ENCODE measurements at places on chromosomes 6 and 20.

- no peak for DNase-seq
Measured at GRCh38 chr6:87908978-87909811, 138.4 kb upstream of the SPACA1 start.

- DNase-seq = peak; percentile 85
Measured at GRCh38 chr20:32761831-32762753, at the start of gene DNMT3B. TSS of gene DNMT3B (plus strand) at chr20:32762385. CDS start at chr20:32780324, 17,939 bp downstream.

- no peak for DNase-seq
Measured at GRCh38 chr6:12200761-12201160, 89.4 kb upstream of the EDN1 start.

GRCh38 chr20:46649965-46650542 is 1.2 kb downstream of the SLC13A3 start:
- DNase-seq = no peak

DNA sequence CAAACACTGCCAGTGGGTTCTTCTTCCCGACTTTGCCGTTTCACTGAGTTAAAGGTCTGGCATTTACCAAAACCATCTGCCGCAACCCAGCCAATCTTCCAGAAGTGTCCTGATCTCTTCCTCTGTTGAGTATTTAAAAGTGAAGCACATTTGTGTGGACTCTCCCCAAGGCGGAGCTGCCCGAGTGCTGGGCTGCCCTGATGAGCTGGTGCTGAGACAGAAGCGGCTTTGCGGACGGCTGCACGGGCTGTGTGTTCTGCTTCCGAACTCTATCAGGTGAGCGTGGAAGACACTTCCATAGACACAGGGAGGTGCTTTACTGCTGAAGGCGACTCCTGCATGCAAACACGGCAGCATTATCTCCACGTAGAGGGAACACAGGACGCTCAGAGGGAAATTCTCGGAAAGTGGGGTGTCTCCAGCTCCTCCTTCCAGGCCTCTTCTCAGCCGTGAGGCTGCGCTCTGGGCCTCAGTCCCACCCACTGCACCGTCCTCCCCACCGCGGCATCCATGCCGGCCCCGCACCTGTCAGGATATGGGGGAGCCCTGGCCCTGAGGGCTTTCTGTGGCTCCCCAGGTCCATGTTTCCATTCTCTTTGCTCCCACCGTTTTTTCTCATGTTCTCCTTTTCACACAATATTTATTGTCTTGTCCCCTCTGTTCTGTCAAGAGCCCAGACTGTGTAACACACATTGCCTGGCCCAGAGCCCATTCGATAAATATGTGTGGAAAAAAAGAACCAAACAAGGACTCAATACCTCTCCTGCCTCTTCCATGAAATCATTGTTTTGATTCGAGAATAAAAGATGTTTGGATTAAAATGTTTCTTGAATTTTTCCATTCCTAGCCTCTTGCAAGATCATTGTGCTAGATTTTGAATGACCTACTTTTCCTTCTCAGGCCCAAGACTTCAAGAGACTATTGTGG is 205.1 kb downstream of the DLL1 start:
- DNase-seq = no peak

- peak; percentile 46 for DNase-seq
Measured at GRCh38 chr6:25342802-25343201, 63.6 kb downstream of the CARMIL1 start.

DNA sequence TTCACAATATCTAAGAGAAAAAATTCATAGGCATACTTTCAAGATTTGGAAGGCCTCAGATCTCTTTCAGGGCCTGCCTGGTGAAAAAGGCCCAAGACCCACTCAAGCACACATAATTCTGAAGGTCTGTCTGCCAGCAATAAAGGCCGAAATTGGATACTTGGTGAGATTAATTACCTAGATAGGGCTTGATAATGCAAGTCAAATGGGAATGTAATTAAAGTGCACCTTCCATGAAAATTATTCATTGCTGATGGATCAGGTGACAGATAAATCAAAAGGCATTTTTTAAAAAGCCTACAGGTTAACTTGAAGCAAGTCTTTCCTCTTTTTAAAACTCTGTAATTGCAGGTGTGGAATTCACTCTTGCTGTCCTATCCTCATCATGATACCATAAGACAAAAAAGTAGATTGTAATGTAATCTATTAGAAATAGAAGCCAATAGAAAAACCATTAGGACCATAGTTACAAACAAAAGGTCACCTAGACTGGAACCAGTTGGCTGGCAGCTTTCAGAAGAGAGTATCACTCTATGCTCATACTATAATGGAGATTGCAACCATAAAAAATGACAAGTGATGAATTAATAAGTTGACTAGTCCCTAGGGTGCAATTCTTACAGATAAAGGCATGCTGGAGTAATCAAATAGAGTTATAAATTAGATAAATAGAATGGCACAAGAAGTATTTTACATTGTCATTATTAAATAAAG is 77.3 kb downstream of the EPHA7 start:
- no peak for DNase-seq

- no peak for DNase-seq
Measured at GRCh38 chr6:30102414-30102969, 10.4 kb downstream of the TRIM31 start.

GRCh38 chr6:27778625-27779417 is 133.4 kb downstream of the OR2B2 start:
- DNase-seq = no peak

DNA sequence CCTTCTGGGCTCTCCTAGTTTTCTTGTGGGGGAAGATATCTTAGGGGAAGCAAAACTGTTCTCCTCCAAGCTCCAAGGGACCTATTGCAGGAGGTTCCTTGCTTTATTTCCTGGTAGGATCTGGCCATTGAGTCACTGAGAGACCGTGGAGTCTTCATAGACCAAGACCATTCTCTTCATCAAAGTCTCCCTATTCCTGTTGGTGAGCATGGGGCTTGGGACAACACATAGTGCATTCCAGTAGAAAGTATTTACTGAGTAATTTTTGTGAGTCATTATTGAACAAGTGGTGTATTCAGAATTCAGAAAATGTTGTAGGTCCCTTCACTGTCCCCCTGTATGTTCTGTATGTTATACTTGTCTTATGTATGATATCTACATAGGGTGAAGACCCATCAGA is 133.6 kb downstream of the CDH26 start:
- DNase-seq = no peak

GRCh38 chr6:71088166-71088565 is 131.3 kb upstream of the B3GAT2 start:
- DNase-seq = no peak

- no peak for DNase-seq
Measured at GRCh38 chr6:168794491-168794890, 353.5 kb downstream of the SMOC2 start.

DNA sequence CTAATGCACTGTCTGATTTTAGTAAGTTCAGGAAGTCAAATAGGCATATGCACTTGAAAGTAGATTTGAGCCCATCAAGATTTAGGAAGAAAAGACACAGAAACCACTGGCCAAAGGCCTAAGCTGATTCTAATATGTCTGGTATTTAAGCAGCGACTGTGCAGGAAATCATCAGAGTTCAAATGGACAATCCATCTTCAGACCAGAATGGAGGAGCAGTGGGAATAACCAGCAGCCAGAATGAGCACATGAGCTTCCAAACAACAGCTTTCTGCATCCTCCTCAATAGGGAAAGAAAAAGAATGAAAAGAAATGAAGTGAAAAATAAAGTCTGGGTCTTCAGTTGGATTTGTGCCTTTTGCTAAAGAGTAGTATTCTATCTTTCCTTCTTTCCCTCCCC is 50.6 kb downstream of the SOD2 start:
- no peak for DNase-seq

DNA sequence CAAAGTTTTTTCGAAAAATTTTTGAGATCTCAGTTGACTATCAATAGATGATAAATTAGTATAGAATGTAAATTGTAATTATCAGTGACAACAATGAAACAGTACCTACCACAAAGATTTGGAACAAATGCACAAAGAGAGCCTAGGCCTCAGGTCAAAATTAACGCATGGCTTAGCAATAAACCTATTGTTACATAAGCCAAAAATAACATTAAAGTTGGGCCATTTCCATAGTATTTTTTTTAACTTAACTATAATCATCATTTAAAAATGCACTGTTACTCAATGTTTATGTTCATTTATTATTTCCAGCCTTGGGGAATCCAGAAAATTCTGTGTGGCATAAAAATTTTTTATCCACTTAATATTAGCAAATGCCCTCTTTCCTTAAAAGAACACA is 117.0 kb downstream of the EPB41L2 start:
- DNase-seq = no peak

DNA sequence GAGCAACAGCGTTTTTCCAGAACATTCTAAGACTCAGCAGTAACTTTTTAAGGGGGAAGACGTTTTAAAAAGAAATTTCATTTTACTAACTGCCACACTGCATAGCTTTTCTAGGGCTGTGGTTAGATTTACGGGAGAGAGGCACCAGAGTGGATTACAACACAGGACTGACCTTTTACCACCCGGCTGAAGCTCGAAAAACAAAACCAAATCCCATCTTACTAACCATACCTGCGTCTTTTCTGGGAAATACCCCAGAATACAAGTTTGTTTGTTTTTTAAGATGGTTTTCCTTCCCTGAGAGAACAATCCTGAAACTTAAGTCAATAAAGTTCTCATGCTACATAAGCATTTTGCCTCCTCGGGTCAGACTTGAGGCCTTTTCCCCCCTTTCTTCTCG is 209.3 kb upstream of the SOX4 start:
- no peak for DNase-seq

DNA sequence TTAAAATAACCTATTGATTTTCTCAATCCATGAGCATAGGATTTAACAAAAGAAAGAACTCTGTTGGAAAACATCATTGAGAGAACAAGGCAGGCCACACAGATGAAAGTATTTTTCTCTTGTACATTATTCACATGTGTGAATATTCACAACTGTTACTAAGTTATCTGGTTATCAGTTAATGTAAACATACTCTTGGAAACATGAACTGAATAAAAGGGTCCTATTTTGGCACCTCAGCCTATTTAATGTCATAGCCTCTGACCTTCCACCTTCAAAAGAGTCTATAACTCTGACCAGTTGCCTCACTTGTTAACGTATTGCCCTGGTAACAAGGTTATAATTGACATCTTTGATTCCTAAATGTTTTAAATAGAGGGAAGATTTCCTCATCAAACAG is 8.1 kb downstream of the SYCP2 start:
- no peak for DNase-seq

DNA sequence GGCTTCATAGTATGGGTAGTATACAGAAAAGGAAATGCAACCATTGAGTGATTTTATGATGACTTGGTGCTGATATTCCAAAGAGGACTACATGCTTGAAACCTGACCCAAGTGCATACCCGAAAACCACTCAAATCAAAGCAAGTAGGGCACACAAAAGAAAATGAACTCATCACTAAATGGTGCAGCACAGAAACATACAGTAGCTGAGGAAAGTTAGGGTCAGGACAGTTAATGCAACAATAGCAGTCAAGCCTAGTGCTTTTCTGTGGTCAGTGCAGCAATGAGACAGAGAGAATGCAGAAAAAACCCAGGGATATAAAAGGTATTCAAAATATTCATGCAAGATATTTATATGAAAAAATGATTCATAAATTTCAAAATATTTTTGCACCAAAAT is 711.1 kb downstream of the EPHA7 start:
- DNase-seq = no peak

DNA sequence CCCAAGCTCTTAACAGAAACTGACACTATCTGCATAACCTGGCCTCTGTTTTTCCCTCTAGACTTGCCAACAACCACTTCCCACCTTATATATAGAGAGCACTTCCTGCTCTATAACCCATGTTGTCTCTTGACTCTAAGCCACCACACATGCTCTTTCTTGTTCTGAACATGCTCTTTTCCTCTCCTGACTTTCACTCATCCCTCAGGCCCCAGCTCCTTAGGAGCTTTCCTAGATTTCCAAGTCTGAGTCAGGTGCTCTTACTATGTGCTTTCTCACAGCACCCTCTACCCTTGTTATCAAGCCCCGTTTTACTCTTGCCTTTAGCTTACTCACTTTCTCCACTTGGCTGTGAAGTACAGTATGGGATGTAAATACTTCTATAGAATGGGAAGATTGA is 143.9 kb upstream of the EYA4 start:
- no peak for DNase-seq

DNA sequence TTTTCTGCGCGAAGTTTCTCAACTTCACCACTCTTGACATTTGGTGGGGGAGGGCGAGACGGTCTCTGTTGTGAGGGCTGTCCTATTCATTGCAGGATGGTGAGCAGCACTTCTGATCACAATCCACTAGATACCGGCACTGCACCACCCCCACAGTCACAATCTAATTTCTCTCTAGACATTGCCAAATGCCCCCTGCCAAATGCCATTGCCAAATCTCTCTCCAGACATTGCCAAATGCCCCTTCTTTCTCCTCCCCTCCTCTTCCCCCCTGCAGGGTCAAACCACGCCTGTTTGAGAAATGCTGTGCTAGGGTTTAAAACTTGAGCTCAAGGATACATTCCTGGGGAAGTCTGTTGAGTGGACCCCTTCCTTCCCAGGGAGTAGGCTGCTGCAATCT is 603.5 kb upstream of the CDH4 start:
- no peak for DNase-seq

Measured in NAMALWA (cell line).